ENCODE measurements at places on chromosomes 3 and 15. TPM values are rescaled to one million over a fixed set of nuclear protein-coding genes. Genes with fewer than 3 reads are reported as not detected.
A peak's percentile ranks its signal among the peaks of the same experiment; 100 is the strongest.

- no peak for DNase-seq
Measured at GRCh38 chr3:64730681-64731080, 42.9 kb upstream of the ADAMTS9 start.

TNNC1 gene
- total RNA-seq: 36.6 TPM

KLHDC8B gene
- total RNA-seq: 9.0 TPM

DNA sequence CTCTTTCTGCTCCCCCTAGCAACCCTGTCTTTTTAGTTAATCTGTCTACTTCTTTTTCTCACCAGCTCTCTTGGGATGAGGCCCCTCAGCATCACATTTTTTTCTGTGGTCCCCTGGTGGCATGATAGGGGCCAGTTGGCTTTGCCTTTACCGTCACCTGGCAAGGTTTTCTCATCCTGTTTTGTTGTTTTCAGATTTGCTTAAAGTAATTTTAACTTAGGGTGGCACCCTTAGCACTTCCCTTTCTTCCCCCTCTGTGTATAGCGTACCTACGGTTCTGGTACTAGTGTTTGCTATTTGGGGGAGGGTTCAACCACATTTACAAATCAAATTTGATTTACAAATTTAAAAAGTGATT lies 35.6 kb downstream of the PDCD6IP start:
- no peak for DNase-seq

- DNase-seq: no peak
Measured at GRCh38 chr3:126807795-126808194, 103.8 kb downstream of the CHCHD6 start.

PPIP5K1 gene
- total RNA-seq: 5.5 TPM

SCAMP5 gene
- total RNA-seq: 4.7 TPM

GUCA1C gene
- not detected for total RNA-seq

DNA sequence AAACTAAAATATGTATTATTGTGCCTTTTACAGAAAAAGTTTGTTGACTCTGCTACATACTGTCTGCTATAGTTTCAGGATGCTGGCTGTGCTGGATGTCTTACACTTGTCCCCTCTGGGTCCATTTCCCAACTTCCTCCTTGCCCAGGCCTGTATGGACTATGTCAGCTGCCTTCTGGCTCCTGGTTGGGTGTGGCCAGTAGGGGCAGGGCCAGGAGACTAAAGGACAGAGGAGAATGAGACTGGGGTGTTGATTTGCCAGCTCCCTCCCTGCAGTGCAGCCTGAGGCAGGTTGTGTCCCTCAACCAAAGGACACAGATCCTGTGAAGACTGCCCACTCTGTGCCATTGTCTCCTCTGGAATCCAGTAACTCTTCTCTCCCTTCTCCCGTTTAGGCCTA lies 90.6 kb upstream of the UBE2E2 start:
- no peak for DNase-seq

PSTPIP1 gene
- total RNA-seq: 0.33 TPM

- peak; percentile 62 for DNase-seq
Measured at GRCh38 chr3:186930641-186931531, 560 bp downstream of the ST6GAL1 start.

THSD4 gene
- 8.6 TPM for total RNA-seq

GRCh38 chr3:116476691-116477090 lies 31.4 kb upstream of the LSAMP start:
- no peak for DNase-seq

C3orf49 gene
- total RNA-seq: not detected

DNA sequence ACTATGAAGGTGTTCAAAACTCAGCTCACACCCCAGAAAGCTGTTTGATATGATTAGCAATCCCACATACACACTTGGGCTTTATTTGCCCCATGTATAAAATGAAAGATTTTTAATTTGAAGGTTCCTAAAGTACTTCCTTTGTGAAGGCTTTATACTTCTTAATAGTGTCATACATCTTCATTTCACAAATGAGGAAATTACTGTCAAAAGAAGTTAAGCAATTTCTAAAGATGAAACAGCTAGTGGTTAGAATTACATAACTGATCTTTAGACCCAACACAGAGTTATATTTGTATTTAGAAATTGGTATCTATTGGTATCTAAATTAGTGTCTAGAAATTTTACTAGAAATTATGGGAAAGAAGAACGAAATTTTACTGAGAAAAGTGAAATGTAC lies 7.1 kb downstream of the CD200R1 start:
- DNase-seq: no peak

TMC3 gene
- not detected for total RNA-seq

DNA sequence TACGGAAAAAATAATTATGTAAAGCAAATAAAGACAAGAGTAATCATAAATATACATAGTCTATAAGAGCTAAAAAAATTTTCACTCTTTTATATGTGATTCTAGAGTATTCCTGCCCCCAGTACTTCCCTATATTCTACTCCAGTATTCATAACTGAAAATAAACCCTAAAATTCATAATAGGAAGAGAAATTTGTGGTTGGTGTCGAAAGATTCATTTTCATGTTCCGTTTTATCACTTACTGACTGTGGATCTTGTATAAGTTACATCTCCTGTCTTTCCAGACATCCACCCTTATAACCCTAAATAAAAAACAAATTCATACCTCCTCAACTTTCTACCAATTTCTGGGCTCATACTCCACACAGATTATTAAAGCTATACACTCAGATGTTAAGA lies 16.0 kb upstream of the MBNL1 start:
- no peak for DNase-seq

- peak; percentile 95 for DNase-seq
Measured at GRCh38 chr15:48939648-48940047, 24.1 kb downstream of the SHC4 start.

ANKUB1 gene
- not detected for total RNA-seq

DNA sequence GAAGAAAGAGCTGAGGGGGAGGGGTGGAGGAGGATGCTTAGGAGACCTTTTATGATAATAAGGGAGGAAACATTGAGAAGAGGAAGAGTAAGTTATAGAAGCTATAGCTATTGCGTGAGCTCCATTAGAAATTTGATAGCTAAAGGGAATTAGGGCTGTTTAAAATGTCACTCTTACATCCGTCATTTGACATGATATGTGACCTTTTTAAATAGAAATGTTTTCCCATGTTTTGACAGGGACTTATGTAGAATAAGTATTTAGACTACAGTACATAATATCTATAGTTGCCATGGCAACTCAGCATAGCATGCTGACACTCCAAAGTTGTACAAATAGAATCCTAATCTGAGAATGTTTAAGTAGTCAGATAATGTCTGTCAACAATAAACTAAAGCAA lies 19.2 kb downstream of the RAD51 start:
- no peak for DNase-seq
